ENCODE measurements at places on chromosomes 4 and X.

DNA sequence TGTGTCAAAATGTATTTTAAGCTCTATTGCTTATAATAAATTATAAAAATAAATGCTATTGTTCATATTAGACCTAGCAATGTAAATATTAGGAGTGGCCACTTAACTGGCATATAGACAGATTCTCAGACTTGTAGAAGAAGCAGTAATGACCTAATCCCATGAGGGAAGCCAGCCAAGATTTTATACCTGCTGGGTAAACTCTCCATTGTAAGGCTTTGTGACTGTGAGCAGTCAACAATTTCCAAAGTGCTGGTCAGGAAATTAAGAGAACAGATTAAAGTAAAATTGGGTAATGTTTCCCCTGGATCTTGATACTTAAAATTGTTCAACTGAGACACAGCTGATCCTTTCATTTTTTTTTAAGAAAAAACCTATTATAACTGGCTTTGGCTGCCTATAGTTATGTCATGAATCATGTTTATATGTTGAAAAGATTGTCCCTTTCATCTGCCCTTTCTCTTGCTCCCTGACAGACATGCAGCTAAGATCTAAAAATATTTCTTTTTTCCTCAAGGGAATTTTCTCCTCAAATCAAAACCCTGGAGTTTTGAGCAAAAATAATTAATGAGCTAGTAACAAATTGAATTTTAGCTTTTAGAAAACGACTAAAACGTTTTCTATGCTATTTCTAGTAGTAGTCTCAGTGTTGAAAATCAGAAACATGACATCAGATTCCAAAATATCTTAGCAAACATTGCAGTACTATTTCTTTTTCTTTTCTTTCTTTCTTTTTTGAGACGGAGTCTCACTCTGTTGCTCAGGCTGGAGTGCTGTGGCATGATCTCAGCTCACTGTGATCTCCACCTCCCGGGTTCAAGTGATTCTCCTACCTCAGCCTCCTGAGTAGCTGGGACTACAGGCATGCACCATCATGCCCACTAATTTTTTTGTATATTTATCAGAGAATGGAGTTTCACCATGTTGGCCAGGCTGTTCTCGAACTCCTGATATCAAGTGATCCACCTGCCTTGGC, 77.9 kb downstream of the ADGRL3 start:
- DNase-seq, result no peak

DNA sequence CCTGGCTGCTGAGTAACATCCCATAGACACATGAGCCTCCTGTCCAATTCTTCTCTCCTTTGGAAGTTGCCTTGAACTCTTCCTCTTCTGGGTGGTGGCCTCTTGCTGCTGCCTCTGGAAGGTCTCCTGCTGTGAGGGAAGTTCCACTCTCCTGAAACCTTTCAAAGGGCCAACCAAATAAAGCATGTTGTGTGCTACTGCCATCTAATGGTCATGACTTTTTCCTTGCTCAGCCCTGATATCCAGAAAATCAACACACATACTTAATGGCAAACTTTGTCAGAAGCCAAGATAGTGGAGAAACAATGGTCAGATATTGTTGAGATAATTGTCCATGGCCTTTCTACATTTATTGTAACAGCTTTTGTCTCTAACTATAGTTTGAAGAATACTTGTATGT, 19.1 kb upstream of the ZXDA start:
- no peak for DNase-seq

GRCh38 chrX:152537373-152537772, 86.3 kb upstream of the GABRA3 start:
- DNase-seq, result no peak

GRCh38 chr4:7804756-7805385, 134.8 kb downstream of the AFAP1 start:
- no peak for DNase-seq

DNA sequence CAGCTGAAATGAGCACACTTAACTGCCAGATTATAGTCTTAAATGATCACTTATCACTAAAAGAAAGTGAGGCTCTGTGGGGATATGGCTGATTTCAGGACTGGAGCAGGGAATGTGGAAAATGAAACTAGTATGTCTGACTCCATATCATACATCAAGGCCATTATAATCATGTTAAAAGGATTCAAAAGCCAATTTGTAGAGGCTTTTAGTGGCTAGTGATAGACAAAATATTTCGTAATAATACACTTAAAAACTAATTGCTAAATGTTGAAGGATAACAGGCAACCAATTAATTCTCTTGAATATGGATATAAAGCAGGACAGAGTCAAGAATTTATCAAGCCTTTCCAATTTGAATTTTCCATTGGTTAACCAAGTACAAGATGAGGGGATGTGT, 358.1 kb upstream of the NDST3 start:
- DNase-seq, result no peak

GRCh38 chrX:112048707-112049106, 33.9 kb downstream of the TRPC5 start:
- no peak for DNase-seq

DNA sequence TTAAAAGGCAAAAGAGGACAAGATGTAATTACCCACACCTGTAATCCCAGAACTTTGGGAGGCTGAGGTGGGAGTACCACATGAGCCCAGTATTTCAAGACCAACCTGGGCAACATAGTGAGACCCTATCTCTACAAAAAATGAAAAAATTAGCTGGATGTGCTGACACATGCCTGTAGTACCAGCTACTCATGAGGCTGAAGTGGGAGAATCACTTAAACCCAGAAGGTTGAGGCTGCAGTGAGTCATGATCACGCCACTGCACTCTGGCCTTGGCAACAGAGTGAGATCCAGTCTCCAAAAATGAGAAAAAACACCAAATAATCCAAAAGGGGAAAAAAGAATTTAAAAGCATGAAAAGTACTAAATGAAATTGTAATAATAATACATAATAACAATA, 30.8 kb downstream of the NR0B1 start:
- DNase-seq, result no peak

GRCh38 chrX:134738445-134738844, 80.2 kb upstream of the PLAC1 start:
- no peak for DNase-seq

DNA sequence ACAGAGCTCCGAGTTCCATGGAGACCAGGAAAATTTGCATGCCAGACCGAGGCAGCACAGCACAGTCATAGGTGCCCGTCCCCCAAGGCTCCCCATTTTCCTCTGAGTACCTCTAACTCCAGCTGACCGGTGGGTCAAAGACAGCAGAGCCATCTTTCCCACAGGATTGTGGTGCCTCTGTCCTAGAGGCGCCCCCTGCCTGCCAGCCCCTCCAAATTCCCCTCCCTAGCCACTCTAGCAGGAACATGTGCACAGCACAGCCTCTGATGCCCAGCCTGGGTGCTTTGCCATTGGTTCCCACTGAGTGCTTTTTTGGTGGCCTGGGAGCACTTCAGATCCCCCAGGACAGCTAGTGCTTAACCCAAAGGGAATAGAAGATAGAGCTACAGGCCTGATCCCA, 368.5 kb upstream of the PABPC5 start:
- no peak for DNase-seq
